ENCODE measurements at places on chromosomes 3 and 15. TPM values are rescaled to one million over a fixed set of nuclear protein-coding genes. Genes with fewer than 3 reads are reported as not detected.

Gene ITGA11
- 0.17 TPM for total RNA-seq

Gene GOLGA6A
- total RNA-seq = not detected

Gene MAGI1
- total RNA-seq = not detected

DNA sequence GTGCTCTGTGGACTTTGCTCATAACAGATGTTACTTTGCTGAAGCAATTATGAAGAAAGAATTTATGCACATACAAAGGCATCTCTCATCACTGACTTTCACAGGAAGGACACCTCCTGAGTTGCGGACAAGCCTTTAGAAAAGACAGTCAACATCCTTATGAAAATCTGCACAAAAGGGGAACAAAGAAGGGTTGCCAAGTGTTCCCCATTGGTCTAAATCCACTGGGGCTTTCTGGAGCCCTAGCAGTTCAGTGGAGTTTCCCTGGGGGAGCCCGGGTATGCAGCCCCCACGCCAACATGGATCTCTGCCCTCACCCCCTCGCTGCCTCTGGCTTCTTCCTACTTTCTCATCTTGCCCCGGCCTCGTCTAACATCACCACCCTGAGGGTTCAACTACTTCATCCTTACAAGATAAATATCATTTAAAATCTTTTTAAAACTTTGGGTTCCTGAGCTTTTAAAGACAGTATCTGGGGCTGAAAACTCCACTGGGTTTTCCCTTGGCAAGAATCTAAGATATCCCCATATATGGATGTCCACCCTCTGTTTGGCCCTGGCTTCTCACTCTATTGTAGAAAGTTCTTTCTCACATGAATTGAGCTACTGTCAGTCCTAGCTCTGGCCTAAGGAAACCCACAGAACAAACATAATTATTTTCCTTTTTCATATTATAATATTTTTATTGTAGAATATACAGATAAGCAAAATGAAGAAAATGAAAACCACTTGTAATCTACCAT, 207.9 kb upstream of the RGMA start:
- no peak overlapping the region for H3K4me3 ChIP-seq
- H3K4me1 ChIP-seq = no peaks in the 10 kb centered on the region
- no peaks in the 10 kb centered on the region for H3K36me3 ChIP-seq
- H3K27ac ChIP-seq = no peak overlapping the region
- peaks cover 39% of the 10 kb centered on the region for H3K27me3 ChIP-seq

- H3K27me3 ChIP-seq = peaks cover 13% of the 10 kb centered on the region
- no peak for DNase-seq
- no peak overlapping the region for H3K27ac ChIP-seq
- H3K36me3 ChIP-seq = no peaks in the 10 kb centered on the region
These were observed 200.1 kb upstream of the PROK2 start for GRCh38 chr3:71984843-71985613.

GRCh38 chr3:40869939-40870338, 329.4 kb upstream of the CTNNB1 start:
- DNase-seq = no peak
- no peaks in the 10 kb centered on the region for H3K36me3 ChIP-seq
- H3K27me3 ChIP-seq = peaks cover 20% of the 10 kb centered on the region
- no peaks in the 10 kb centered on the region for H3K4me1 ChIP-seq
- H3K4me3 ChIP-seq = no peak overlapping the region
- no peak overlapping the region for H3K27ac ChIP-seq

DNA sequence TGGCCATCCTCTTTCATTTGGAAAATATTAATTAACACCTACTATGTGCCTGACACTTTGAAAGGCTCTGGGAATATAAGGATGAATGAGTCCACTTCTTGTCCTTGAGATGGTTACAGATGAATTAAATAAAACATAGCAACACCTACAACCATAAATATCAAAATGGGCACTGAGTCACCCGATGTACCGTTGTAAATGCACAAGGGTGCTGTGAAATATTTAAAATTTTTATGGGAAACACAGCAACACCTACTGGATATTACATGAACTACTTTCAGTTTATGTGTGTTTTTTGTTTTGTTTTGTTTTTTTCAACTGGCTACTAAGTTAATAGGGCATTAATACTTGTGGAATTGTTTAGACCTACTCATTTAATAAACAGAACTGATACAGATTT, 239.0 kb upstream of the NAALADL2 start:
- no peaks in the 10 kb centered on the region for H3K4me1 ChIP-seq
- no peak for DNase-seq
- no peaks in the 10 kb centered on the region for H3K27me3 ChIP-seq
- H3K27ac ChIP-seq = no peak overlapping the region
- H3K36me3 ChIP-seq = no peaks in the 10 kb centered on the region

GRCh38 chr15:82763361-82764116, 42.3 kb downstream of the FSD2 start:
- peaks cover 7% of the 10 kb centered on the region for H3K36me3 ChIP-seq
- no peaks in the 10 kb centered on the region for H3K27me3 ChIP-seq
- DNase-seq = no peak
- no peak overlapping the region for H3K4me3 ChIP-seq
- H3K27ac ChIP-seq = no peak overlapping the region

GRCh38 chr3:139577909-139578308, 38.4 kb upstream of the RBP1 start:
- no peak for DNase-seq
- no peak overlapping the region for H3K27ac ChIP-seq
- no peak overlapping the region for H3K4me3 ChIP-seq
- H3K4me1 ChIP-seq = no peaks in the 10 kb centered on the region

DNA sequence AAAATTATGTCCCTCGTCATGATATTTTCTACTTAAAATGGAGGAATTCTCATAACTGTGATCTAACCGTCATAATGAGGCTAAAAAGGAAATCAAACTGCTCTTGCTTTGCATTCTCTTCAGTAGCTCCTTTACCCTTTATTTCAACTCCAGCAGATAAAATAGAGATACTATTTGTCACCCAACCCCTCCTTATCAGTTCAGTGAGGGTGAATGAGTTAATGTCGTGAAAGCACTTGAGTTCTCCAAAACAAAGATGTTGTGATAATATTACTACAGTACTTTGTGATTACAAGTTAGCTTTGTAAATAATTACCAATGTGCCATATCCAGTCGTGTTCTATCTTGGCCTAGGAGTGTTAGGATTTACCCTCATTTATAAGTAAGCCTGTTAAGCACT, 63.4 kb upstream of the ANKRD28 start:
- peaks cover 6% of the 10 kb centered on the region for H3K36me3 ChIP-seq
- peak overlapping the region; percentile 88 for H3K4me3 ChIP-seq
- H3K27me3 ChIP-seq = peaks cover 8% of the 10 kb centered on the region
- no peak for DNase-seq
- H3K27ac ChIP-seq = peak overlapping the region; percentile 26

DNA sequence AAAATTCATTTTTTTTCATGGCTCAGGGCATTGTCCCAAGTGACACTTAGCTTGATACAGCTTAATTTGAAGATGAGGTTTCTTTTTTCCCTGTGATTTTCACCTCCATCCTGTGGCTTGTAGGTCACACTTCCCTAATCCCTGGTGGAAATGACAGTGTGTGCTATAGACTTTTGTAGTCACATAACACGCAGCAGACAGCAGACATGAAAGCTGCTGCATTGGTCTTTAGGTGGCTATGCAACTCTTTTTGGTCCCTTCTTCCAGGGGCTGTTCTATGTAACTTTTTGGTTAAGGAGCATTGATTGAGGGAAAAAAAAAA, 38.8 kb downstream of the TRAK1 start:
- no peak overlapping the region for H3K27ac ChIP-seq
- H3K36me3 ChIP-seq = peaks cover 5% of the 10 kb centered on the region
- no peak for DNase-seq

Measured in natural killer cell treated with Interleukin-12 subunit alpha and Interleukin-12 subunit beta and Interleukin-15 and Interleukin-18, amount 100 ng/mL, for 72 hours (primary cell).